KG1 (cell line): ENCODE measurements at places on chromosomes 12 and 14.

DNA sequence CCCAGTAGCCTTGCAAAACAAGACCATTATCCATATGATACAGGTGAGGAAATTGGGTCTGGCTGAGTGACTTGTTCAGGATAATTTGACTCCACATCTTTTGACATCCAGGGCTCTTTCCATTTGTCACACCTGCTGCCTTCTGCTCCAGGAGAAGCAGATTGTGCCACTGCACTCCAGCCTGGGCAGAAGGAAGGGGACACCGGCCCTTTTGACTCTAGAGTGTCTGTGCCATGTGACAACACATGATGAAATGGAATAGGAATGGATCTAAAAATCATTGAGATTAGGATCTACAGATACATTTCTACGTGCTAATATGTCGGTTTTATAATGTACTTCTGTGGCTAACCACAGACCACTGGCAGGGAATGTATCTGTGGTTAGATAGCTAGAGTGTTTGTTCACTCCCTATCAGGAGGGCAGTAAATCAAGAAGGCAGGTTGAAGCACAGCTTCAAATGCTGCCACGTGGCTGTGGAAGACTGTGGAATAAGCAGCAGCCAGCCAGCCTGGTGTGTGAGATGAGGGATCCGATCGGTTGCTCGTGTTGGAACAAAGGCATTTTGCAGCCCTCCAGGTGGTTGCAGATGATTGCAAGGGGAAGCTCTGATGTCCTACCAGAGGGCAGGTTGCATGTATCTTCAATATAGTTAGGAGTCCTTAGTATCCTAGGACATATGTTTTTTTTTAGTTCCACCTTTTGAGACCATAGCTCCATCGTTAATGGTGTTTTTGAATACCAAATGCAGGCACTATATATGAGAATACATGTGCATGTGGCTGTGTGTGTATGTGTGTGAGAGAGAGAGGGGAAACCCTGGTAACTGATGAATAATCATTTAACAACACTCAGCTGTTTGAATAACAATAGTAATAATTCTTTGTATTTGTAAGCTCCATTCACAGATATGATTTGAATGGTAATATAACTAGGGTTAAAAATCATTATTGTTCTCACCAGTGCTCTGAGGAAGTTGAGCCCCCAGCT lies 28.6 kb downstream of the EML1 start:
- DNase-seq = no peak

- peak; percentile 72 for DNase-seq
These were observed 18.9 kb downstream of the MNAT1 start for GRCh38 chr14:60753264-60754119.

GRCh38 chr14:105256292-105256960 lies 8.1 kb downstream of the BTBD6 start:
- DNase-seq = no peak

- DNase-seq = no peak
These were observed 88.8 kb downstream of the CCDC60 start for GRCh38 chr12:119423285-119423684.

DNA sequence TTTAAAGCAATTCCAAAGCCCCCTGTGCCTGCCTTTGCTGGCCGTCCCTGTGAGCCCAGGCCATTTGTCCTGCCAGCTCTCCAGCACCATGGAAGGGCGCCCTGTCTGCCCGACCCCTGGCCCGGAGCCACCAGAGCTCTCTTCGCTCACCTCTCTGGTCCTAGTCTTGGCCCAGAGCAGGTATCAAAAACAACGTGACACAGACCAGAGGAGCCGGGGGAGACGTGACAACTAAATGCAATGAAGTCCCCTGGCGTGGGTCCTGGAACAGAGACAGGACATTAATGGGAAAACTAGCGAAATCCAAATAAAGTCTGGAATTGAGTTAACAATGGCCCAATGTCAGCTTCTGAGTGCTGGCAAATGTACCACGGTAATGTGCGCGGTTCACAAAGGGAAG lies 83.2 kb upstream of the DIO3 start:
- DNase-seq = no peak

- no peak for DNase-seq
These were observed 272.7 kb upstream of the BTG1 start for GRCh38 chr12:92418381-92418780.

- peak; percentile 29 for DNase-seq
These were observed 1.0 kb upstream of the SLC38A2 start for GRCh38 chr12:46373301-46374296.

GRCh38 chr14:100084591-100084990 lies 19.4 kb downstream of the EVL start:
- DNase-seq = no peak

DNA sequence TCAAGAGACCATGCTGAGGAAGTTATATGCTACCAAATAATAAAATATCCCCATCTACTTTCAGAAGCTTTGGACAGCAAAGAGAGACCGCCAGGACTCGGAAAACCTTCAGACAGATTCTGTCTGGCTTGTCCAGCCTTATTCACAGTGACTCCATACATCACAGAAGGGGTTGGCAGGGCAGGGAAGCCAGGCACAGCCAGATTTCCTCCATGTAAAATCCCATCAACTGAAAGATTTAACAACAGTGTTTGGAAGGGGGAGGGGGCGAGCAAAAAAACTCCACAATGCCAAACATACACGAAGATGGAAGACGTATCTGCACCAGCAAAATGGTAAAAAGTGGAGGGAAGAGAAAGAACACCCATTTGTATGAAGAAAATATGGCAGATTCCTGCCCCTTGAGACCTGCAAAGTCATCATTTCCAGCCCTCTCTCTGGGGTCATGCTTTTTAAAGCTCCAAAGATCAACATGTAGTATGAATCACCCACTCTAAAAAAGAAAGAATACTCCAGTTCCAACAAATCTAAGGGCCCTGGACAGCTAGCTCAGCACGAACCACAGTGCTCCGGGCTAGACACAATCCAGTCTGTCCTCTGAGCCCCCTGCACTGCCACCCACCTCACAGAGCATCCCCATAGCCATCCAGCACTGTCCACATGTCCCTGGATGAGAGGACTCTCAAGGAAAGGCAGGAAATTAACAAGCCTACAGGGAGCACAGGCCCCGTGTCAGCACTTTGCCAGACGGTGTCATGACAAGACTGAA lies 116.4 kb downstream of the DICER1 start:
- no peak for DNase-seq

GRCh38 chr14:105859717-105860614 lies 333.6 kb downstream of the TMEM121 start:
- DNase-seq = no peak

- DNase-seq = no peak
These were observed 25.2 kb downstream of the NID2 start for GRCh38 chr14:52043690-52044089.

DNA sequence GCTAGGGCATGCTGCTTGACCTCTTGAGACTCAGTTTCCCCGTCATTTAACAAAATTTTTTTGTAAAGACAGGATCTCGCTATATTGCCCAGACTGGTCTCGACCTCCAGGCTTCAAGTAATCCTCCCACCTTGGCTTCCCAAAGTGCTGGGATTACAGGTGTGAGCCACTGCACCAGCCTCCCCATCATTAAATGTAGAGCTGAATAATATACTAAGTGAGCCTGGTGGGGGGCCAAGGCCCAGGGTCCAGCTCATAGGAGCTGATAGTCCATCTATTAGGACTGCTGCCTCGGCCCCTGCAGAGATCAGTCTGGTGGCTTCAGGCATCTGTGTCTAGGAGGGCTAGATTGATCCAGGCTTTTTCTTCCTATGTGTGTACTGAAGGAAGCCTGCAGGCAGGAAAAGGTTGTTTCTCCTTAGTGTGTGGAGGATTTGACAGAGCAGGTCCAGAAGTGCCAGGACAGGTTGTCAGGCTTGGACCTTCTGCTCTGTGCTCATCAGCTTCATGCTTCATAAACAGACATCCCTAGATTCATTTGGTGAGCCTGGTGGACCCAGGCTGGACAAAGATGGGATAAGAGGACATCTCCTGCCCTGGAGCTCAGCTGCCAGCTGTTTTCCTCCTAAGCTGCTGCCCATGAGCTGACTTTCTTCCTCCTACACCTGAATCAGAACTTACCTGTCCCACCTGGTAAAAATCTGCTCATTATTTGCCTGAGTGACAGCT lies 135.4 kb downstream of the ZFP36L1 start:
- no peak for DNase-seq

- DNase-seq = no peak
These were observed 4.1 kb downstream of the SHMT2 start for GRCh38 chr12:57233357-57234232.

DNA sequence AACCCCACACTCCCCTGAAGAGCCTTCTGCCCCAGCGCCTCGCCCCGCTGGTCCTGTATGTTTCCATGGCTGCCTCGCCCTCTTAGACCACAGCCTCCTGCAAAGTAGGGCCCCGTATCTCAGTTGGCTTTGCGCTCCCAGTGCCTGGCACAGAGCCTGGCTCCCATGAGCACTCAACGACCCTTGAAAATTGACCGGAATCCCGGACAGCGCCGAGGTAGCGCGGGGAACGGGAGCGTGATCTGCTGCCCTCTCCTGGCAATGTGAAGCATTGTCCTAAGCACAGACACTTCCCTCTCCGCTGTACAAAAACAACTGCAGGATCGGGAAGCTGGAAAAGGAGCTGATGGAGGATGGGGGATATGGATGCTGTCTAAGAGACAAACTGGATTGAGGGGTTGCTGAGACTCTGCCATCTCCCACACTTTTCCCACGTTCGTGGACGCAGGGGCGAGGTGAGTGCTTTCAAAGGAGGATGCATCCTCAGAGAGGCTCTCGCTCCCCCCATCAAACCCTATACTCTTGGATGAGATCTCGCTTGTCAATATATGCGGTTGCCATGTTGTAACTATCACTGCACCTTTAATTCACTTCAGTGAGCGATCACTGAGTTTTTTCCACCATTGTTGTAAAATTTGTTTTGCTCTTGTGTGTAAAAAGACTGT lies 10.7 kb upstream of the FKBP4 start:
- DNase-seq = peak; percentile 39

DNA sequence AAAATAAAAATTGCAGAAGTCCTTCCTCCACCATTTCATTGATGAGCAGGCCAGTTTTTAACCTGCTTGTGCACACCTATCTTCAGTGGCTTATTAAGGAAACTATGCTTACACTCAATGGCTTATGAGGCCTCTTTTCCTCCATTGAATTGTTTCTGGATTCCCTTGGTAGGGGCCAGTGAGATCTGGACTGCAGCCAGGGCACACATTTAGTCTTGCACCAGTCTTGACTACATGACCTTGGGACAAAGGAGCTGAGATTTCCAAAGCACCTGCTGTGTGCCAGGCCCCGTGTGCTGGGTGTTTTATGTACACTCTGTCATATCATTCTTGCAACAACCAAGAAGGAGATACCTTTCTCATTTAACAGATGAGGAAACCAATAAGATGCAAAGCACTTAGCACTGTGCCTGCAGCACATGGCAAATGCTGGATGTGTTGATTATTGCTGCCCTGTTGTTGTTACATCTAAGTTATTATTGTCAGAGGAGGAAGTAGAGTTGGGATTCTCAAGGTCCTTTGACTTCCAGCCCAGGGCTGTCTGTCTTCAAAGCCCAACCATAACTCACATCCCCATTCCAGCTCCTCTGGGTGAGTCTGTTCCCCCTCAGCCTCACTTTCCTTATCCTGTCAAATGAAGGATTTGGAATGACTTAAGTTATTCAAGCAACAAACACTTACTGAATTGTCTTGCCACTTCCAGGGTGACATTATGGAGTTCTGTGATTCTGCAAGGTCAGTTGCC lies 31.6 kb upstream of the RIN3 start:
- DNase-seq = no peak

GRCh38 chr12:109670731-109671130 lies 42.9 kb upstream of the FAM222A start:
- DNase-seq = no peak

- no peak for DNase-seq
These were observed 27.3 kb upstream of the FRS2 start for GRCh38 chr12:69442894-69443293.

- no peak for DNase-seq
These were observed 132.3 kb downstream of the PAPOLA start for GRCh38 chr14:96634481-96634880.

DNA sequence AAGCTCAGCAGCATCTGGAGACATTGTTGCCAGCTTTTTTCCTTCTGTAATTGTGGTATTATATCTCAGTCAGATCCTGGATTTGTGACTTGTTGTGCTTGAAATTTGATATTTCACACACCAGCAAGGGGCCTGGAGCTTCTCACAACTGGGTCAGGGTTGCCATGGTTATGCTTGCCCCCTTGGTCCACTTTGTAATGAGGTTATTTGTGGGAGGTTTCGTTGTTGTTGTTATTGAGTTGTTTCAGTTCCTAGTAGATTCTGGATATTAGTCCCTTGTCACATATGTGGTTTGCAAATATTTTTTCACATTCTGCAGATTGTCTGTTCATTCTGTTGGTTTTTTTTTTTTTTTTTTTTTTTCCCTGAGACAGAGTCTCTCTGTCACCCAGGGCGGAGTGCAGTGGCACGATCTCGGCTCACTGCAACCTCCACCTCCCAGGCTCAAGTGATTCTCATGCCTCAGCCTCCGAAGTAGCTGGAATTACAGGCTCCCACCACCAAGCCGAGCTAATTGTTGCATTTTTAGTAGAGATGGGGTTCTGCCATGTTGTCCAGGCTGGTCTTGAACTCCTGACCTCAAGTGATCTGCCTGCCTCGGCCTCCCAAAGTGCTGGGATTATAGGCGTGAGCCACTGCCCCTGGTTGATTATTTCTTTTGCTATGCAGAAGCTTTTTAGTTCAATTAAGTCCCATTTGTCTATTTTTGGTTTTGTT lies 80.6 kb upstream of the ETV6 start:
- no peak for DNase-seq

DNA sequence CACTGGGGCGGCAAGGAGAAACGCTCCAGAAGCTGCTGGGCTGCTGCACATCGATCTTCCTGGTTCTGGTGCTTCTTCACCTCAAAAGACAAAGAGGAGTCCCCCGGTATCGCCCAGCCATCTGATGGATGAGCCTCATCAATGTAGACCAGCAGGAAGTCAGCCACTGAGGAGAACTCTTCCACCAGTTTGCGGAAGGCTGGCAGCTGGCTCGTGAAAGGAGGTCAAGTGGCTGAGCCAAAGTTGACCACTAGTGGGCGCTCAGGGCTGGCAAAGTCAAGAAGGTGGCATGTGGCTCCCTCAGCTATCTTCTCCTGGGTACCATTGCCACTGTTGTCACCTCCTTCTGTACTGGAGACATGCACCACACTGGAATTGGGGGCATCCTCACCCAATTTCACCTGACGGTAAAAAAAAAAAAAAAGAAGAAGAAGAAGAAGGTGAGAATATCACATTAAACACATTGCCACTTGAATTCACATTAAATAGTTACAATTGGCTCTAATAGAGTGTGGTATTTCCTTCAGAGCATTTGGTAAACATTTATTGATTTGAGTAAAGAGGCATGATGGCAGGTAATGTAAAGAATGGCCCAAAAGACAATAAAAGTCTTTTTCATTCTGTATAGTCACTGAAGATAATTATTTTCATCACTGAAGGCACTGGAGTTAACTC lies 8.3 kb downstream of the DIO2 start:
- DNase-seq = peak; percentile 4

- no peak for DNase-seq
These were observed 11.3 kb downstream of the SCARB1 start for GRCh38 chr12:124852329-124852831.
